Fibroblast of lung (primary cell): ENCODE measurements at places on chromosomes 7 and 10.

DNA sequence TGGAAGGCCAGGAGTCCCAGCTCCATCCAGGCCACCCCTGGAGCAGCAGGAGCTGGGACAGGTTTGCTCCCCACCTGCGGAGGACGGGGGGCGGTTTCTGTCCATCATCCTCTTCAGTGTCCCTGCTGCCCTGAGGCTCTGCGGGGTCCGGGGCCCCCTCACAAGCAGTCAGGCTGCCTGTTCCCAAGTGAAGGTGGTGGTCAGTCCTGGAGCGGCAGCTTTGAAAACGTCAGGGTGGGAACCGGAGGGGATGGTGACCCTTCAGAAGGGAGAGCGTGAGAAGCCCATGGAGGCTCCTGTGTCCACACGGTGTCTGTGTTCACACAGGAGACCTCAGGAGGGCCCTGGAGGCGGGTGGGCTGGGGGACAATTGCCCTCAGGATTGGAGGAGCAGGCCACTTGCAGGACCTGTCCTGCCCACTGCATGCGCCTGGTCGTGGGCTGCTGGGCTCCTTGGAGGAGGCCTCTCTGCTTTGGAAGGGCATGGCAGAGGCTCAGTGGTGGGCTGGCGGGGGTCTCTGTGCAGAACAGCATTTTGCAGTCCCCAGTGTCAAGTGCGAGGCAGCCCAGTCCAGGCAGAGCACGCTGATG is 49.3 kb upstream of the INPP5A start:
- no peak overlapping the region for H3K27ac ChIP-seq
- H3K36me3 ChIP-seq, result no peaks in the 10 kb centered on the region
- H3K27me3 ChIP-seq, result no peaks in the 10 kb centered on the region
- no peak overlapping the region for H3K4me3 ChIP-seq
- no peak for DNase-seq

DNA sequence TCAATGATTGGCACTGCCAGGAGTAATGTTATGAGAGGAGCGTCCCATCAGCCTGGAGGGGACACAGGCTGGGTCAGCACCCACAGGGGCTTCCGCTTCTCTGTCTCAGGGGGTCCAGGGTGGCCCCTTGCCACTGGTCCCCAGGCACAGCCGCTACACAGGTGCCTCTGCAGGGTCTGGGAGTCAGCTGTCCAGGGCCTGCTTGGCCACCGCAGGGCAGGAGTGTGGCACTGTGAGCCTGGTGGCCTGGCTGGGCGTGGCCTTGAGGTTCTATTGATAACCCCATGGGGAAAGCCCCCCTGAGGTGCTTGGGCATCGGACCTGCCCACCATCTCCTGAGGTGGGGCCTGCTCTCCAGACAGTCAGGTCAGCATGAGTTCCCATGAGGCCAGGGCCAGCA is 136.6 kb downstream of the LHPP start:
- DNase-seq, result no peak
- no peak overlapping the region for H3K4me3 ChIP-seq
- H3K27ac ChIP-seq, result no peak overlapping the region
- H3K36me3 ChIP-seq, result no peaks in the 10 kb centered on the region

- no peaks in the 10 kb centered on the region for H3K36me3 ChIP-seq
- no peak overlapping the region for H3K4me3 ChIP-seq
- no peaks in the 10 kb centered on the region for H3K27me3 ChIP-seq
- H3K27ac ChIP-seq, result no peak overlapping the region
- DNase-seq, result peak; percentile 35
- peaks cover 3% of the 10 kb centered on the region for H3K4me1 ChIP-seq
Observed at GRCh38 chr7:2698581-2699288, 10.7 kb downstream of the AMZ1 start.

DNA sequence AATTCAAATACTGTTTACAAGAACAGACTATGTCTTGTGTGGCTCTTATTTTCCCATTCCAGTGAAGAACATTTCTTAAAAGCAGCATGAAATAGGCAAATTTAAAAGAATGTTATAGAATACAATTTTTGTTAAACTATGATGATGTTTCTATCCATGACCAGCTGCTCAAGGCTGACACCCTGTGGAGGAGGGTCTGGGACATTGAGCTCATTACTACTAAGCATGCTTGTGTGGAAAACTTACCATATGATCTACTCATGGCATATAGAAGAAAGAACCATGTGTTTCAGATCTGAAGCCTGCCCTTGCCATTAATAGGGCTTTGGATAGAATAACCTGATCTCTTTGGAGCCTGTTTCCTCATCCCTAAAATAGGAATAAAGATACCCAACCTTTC is 125.0 kb downstream of the FOXP2 start:
- no peaks in the 10 kb centered on the region for H3K4me1 ChIP-seq
- no peak overlapping the region for H3K27ac ChIP-seq
- H3K4me3 ChIP-seq, result no peak overlapping the region
- DNase-seq, result no peak

DNA sequence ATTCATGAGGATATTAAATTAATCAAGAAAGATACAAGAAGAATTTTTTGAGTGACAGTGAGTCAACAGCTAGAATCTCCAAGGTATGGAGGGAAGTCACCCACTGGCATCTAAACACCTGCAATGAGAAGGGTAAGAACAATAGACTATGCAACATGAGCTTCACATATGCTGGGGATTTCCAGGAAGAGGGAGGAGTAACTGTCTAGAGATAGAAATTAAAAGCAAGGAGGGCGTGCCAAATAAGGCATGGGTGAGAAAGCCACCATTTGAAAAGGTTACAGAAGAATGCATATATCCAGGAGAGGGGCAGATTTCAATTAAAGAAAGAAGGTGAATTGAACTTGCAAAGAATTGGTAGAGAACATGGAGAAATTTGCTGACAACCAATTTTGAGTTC is 365.7 kb downstream of the GPR37 start:
- no peak overlapping the region for H3K27ac ChIP-seq
- DNase-seq, result no peak
- no peaks in the 10 kb centered on the region for H3K27me3 ChIP-seq

DNA sequence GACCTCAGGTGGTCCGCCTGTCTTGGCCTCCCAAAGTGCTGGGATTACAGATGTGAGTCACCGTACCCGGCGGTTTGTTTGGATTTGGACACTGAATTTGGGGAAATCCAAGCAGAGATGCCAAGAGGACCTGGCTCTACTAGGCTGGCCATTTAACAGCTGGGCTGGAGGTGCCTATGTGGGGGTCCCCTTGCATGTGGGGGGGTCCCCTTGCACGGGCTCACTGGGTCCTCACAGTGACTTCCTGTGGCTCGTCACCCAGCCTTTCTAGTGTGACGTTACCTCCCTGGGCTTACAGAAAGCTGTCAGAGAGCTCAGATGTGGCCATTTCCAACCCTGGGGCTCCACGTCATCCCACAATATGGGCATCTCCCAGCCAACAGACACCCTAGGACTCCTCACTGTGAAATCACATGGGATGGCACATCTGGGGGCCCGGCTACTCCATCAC is 49.3 kb upstream of the GNA12 start:
- DNase-seq, result no peak
- H3K4me1 ChIP-seq, result no peaks in the 10 kb centered on the region
- no peak overlapping the region for H3K4me3 ChIP-seq
- H3K27me3 ChIP-seq, result no peaks in the 10 kb centered on the region
- H3K27ac ChIP-seq, result no peak overlapping the region
- H3K36me3 ChIP-seq, result no peaks in the 10 kb centered on the region

- H3K4me1 ChIP-seq, result no peaks in the 10 kb centered on the region
- no peak overlapping the region for H3K27ac ChIP-seq
- no peaks in the 10 kb centered on the region for H3K36me3 ChIP-seq
- H3K27me3 ChIP-seq, result no peaks in the 10 kb centered on the region
Observed at GRCh38 chr10:85795460-85795859, 571.1 kb downstream of the GRID1 start.

DNA sequence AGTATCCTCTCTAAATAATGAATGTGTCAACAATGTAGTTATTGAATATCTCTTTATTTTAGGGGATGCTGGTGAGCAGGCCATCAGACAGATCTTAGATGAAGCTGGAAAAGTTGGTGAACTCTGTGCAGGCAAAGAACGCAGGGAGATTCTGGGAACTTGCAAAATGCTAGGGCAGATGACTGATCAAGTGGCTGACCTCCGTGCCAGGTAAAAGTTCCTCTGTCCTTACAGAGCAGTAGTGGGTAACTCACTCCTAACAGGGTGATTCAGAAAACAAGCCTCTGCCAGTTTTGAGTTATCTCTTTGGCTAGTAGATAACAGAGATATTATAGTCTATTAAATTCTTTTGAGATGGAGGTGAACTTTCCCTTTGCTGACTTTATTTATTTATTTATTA is 67.3 kb downstream of the AP3M1 start:
- H3K36me3 ChIP-seq, result peaks cover 5% of the 10 kb centered on the region
- H3K4me3 ChIP-seq, result no peak overlapping the region
- H3K4me1 ChIP-seq, result peaks cover 11% of the 10 kb centered on the region
- H3K27me3 ChIP-seq, result no peaks in the 10 kb centered on the region

- DNase-seq, result no peak
- H3K27ac ChIP-seq, result no peak overlapping the region
- H3K36me3 ChIP-seq, result no peaks in the 10 kb centered on the region
- H3K4me1 ChIP-seq, result no peaks in the 10 kb centered on the region
Observed at GRCh38 chr10:121157998-121158397, 306.8 kb downstream of the WDR11 start.

- no peak overlapping the region for H3K27ac ChIP-seq
- H3K36me3 ChIP-seq, result peaks cover 2% of the 10 kb centered on the region
- DNase-seq, result peak; percentile 52
- H3K27me3 ChIP-seq, result no peaks in the 10 kb centered on the region
- H3K4me1 ChIP-seq, result no peaks in the 10 kb centered on the region
Observed at GRCh38 chr7:135414850-135415439, 95.0 kb downstream of the CNOT4 start.
